ENCODE measurements at places on chromosomes 1 and 21. TPM values are rescaled to one million over a fixed set of nuclear protein-coding genes. Genes with fewer than 3 reads are reported as not detected.

DNA sequence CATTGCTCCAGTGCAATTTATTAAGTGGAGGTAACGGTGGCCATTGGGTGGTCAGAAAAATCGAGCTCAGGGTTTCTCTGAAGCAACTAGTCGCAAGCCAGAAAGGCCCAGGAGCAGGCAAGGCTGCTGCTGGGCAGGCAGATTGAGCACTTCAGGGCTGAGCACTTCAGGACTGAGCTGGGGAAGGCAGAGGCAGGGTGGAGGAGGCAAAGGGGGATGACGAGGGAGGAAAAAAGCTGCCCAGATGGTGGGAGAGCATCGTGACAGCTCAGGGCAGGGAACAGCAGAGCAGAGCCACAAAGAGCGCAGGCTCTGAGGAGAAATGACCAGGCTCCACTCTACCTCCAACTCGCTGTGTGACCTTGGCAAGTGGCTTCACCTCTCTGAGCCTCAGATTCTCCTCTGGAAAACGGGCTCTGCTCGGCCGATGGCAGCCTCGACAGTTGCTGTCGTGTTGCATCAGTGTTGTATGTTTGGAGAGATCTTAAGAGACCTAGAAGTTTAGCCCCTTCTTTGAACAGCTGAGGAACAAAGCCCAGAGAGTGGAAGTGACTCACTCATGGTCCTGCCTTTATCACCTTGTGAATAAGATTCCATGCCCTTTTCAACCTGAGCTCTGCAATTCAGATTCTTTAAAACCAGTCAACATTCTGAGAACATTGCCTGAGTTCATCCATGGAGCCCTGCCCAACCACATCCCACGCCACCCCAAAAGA is 141.4 kb downstream of the SYF2 start:
- no peak for DNase-seq

DNA sequence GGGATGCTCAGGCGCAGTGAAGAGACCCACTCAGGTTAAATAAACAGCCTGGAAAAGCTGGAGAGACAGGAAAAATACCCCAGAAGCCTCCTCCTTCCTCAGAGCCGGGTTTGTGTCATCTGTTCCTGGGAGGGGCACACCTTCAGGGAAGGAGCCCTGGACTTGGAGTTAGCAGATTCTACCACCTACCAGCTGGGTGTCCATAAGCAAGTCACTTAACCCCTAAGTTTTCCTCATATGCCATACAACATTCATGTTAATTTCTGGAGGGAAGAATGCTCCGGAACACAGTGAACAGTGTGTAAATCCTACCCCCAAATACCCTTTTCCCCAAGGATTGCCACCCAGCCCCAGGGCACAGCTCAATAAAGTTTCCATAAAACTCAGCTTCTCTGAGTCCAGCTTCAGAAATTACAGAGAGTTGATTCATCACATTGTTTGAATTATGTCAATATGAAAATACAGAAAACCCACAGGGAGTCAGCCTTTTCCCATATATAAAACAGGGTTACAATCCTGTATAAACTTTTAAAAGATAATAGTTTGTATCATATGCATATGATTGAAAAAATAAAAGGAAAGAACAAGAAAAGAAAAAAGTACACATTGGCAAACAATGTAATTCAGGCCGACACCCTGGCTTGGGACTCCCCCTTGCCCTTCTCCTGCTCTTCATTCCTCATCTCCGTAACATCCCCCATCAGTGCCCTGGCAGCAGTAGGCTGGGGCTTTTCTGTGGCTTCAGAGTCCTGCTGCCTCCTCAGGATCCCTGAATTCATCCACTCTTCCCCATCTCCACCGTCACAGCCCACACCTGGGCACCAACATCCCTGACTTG is 291.8 kb upstream of the USP24 start:
- DNase-seq: no peak

- DNase-seq: no peak
These were observed 620.9 kb upstream of the USP24 start for GRCh38 chr1:55836086-55836485.

DNA sequence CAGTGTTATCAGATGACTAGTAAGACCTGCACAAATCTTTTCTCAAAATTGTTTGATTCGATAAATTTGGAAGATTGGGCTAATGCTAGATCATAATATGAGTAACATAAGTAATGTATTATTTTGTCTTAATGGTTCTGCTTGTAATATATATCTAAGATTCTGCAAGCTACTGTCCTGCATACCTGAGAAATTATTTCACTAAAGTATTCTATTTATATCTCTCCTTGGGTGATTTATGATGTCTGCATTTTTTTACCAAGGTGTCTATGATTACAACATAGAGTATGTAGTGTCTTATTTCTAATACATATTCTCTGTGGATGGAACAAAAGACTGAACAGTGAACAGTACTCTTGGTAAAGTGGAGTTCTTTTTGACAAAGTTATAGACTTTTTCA is 166.6 kb downstream of the CLEC20A start:
- DNase-seq: no peak

DNA sequence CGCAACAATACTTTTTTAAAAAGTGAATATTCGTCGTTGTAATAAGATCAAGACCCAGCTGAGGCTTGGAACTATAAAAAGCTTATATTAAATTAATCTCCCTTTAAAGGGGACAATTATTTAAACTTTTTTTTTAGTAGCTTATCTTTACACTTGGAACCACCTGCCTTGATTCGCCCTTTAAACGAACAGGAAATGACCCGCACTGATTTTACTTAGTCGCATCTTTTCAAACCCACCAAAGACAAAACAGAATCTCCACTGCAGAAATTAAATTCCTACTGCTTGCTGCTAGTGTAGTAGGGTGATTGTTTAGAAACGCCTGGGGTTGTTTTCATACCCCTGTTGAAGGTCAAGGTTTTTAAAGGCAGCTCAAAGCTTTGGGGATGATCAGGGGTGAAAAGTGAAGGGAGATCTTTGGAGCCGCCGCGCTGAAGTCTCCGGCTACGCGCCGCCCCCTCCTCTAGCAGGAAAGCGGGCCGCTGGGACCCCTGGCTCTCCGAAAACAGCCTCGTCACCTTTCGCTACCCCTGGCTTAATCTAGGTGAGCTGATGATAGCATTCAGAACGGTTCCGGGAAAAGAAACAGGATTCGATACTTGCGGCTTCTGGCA is 163.4 kb downstream of the RUNX1 start:
- DNase-seq: no peak

GRCh38 chr1:224815647-224816046 is 113.8 kb upstream of the DNAH14 start:
- DNase-seq: no peak

- no peak for DNase-seq
These were observed 17.2 kb upstream of the GFI1 start for GRCh38 chr1:92503926-92504285.

GRCh38 chr1:47752559-47752958 is 244.6 kb downstream of the TRABD2B start:
- no peak for DNase-seq

DNA sequence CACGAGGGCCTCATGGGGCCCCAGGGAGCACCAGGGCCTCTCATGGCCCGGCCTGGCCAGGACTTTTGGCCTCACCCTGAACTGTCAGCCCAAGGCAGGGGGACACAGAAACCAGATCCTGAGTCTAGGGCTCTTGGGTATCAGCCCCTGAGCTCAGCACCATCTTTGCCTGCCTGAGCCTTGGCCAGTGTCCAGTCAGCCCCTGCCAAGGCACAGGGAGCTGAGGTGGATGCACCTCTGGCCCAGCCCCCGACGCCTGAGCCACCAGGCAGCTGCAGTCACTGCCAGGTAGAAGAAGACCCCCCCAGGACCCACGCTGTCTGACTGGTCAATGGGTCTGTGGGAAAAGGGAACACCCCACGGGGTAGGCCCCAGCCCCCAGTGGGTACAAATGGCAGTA is 25.3 kb downstream of the CDCA8 start:
- DNase-seq: no peak

DNA sequence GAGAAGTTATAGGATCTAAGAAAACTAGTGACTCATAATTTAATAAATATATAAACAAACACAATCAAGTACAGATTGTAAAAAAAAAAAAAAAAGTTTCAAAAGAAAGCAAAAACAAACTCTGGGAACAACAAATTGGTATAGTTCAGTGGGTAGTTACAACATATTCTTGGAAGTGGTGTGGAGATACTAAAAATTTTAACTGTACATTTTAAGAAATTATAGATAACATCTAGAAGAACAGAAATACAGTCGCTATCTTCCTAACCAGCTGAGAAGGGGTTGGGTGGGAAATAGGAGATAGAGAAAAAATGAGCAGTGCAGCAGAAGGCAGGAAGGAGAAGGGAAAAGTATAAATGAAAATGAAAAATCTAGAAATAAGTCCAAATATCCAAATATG is 70.5 kb downstream of the LRRC8C start:
- no peak for DNase-seq

DNA sequence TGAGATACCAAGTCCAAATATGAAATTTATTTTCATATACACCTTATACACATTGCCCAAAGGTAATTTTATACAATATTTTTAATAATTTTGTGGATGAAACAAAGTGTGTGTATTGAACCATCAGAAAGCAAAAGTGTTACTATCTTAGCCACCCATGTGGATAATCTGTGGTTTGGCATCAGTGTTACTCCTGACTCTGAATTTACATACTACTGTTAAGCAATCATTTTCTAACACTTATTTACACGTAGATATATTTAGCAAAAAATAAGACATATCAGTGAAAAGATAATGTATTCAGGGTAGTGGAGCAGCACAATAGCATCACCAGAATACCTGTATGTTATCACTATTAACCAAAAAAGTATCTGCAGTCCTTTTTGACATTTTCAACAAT is 23.8 kb downstream of the DENND2D start:
- DNase-seq: no peak

GRCh38 chr1:214282630-214283242 is 1.8 kb downstream of the SMYD2 start:
- DNase-seq: no peak

GRCh38 chr1:12148160-12148957 is 18.4 kb upstream of the TNFRSF1B start:
- DNase-seq: no peak

GRCh38 chr1:230744382-230744781 is 2.8 kb upstream of the CAPN9 start:
- no peak for DNase-seq

DNA sequence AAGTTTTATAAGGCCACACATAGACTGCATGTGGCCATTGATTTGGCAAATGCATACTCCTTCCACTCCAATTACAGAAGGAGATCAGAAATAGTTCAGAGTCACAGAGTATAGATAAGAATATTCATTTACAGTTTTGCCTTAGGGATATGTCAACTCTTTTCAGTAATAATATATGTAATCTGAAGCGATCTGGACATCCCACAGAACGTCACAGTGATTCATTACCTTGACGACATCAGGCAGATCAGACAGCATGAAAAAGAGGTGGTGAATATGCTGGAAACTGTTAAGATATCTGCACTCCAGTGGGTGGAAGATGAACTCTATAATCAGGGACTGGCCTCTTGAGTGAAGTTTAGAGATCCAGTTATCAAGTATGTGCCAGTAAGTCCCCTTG is 240.4 kb downstream of the DPYD start:
- DNase-seq: no peak

- no peak for DNase-seq
These were observed 260.3 kb downstream of the FAF1 start for GRCh38 chr1:50699795-50700194.

- no peak for DNase-seq
These were observed 10.5 kb downstream of the MAEL start for GRCh38 chr1:166999500-167000055.

DNA sequence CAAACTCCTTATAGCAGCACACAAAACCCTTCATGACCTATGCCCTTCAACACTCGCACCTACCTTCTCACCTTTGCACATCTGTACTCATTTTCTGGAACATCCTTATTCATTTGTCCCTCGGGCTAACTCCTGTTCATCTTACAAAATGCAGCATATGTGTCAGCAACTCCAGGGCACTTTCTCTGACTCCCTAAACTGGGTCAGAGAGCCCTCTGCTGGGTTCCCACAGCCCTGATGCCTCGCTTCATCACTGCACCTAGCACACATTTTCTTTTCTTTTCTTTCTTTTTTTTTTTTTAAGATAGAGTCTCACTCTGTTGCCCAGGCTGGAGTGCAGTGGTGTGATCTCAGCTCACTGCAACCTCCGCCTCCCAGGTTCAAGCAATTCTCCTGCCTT is 54.0 kb downstream of the RAB3B start:
- DNase-seq: no peak

DNA sequence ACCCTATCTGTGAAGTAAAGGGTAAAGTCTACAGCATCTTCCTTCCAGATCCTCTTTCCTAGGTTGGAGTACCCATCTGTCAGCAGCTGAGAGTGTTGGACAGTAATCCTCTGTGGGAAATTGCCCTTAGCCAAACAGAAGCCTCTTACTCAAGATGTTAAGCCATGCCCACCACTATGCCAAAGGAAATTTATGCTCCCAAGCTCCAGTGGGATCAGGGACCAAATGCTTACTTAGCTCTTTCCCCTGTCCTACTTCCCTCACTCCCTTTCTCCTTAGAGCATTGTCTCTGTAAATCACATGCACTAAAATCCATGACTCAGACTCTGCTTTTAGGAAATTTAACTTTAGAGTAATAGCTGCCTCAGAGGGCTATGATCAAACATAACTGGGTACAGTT is 254.0 kb downstream of the BRINP2 start:
- DNase-seq: no peak

GRCh38 chr1:21537932-21538630 is 28.9 kb downstream of the ALPL start:
- DNase-seq: no peak

DNA sequence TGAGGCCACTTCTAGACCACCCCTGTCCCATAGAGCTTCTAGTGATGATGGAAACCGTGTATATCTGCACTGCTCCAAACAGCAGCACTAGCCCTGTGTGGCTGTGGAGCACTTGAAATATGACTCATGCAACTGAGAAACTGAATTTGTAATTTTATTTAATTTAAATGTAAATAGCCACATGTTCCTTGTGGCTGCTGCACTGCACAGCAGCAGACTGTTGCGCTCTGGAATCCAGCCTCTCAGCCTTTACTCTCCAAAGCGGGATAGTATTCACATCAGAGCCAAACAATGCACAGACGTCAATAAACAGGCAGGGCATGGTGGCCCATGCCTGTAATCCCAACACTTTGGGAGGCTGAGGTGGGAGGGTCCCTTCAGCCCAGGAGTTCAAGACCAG is 12.0 kb downstream of the CAPN2 start:
- DNase-seq: no peak

GRCh38 chr1:40341491-40342380 is 24.6 kb upstream of the COL9A2 start:
- DNase-seq: no peak

GRCh38 chr1:39623053-39623452 is 16.4 kb downstream of the HEYL start:
- DNase-seq: no peak

DNA sequence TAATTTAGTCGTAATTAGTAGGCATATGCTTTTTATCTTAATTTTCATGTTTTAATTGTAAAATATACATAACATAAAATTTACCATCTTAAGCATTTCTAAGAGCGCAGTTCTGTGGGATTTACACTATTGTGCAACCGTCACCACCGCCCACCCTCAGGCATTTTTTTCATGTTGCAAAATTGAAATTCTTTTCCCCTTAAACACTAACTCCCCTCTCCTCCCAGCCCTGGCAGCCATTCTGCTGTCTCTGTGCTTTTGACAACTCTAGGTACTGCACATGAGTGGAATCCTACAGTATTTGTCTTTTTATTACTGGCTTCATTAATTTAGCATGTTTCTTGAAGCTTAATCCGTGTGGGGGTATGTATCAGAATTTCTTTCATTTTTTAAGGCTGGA is 7.8 kb downstream of the PIK3CD start:
- no peak for DNase-seq

GREM2 gene
- 0.08 TPM for total RNA-seq

FAM151A gene
- total RNA-seq: not detected

LRP8 gene
- total RNA-seq: 4.0 TPM

OR2AK2 gene
- not detected for total RNA-seq

PROK1 gene
- 1.9 TPM for total RNA-seq

LAMTOR5 gene
- 62.9 TPM for total RNA-seq

FCGR2B gene
- 6.8 TPM for total RNA-seq
